HCT116 (cell line): ENCODE measurements at places on chromosomes 4 and X. TPM values are rescaled to one million over a fixed set of nuclear protein-coding genes. Genes with fewer than 3 reads are reported as not detected.

DNA sequence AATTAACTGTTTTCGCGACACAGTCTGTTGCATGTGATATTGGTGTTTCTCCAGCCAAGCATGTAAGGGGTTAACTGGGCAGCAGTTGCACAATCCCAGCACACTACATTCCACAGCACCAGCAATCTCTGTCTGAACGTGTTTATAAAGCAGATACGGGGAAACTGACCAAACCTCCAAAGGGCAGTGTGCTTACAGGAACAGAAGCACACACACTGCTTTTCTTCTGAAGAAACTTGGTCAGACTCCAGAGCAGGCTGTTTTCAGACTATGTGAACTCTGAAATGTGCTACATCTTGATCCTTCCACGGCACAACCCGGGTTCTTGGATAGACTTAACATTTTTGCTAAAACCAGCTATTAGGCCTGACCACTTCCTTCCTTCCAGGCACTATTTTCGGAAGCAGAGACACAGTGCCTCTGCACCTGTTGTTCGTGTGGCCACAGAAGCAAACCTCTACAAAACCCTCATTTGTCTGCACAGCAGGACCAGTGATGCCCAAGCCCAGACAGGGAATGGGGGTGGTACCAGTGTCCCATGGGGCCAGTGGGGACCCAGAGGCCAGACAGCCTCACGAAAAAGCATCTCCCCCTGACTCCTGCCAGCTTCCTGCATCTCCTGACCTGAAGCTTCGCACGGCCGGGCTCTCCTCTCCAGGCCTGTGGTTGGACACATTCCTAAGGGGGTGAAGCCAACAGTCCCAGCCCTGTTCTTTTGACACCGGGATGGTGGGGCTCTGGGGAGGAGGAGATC is 90.1 kb downstream of the IRF2 start:
- DNase-seq, result no peak

DNA sequence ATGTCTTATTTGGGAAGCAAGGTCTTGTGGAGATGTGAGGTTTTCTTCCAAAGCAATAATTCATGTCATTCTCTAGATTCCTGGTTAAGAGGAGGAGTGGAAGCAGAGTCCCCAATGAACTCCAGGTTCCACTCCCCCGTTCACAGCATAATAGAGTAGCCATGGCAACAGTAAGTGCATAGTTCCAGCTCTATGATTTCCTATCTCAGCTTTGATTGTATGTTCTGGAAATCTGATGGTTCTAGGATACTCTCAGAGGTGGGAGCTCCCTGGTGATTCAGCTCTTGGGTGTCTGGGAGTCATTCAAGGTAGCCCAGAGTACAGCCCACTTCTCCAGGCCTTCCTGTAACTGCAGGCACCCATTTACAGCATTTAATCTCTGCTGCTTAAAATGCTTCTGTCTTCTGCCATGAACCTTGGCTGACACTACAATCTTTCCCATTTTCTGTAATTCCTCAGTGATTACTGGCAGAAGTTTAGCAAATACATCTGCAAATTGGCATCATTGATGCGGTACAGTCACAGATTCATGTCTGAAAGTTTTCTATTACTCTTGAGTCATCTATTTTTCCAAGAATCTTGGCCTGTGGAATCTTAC is 242.0 kb downstream of the MAPK10 start:
- no peak for DNase-seq

DNA sequence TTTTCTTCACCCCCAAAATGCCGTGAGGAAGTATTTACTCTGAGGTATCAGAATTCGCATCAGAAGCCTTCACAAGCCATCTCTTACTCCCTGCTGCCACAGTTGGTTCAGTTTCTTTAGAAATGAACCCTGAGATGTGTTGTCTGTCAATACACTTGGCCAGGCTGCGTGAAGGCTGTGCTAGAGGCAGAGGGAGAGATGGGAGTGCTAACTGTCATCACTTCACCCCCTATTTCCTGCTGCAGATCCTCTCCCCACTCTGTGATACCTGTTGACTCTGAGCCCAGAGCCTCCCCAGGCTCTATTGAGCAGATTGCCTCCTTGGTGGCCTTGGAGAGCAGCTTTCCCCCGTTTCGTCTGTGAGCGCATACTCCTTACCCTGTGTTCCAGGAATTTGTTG is 34.8 kb downstream of the FHIP1A start:
- no peak for DNase-seq

DNA sequence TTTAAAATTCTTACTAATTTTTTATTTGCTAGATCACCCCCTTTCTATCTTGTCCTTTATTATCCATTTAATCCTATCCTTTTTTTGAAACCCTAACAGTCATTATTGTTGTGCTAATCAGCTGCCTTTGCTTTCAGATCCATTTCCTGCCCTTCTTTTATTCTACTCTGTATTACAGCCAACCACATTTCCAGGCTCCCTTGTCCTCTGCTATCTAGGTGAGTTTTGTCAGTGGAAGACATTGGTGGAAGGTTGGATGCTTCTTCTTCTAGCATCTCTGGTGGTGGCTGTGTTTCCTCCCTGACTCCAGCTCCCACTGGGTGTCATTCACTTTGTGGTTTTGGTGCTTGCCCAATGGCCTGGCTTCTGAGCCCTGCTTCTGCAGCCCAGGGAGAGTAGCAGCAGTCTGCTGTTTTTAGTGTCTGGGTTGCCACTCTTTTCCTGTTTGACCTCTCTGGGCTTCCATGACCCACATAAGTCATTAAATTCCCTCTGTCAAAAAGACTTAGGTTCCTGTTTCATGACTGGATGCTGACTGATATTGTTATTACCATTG is 225.2 kb upstream of the PGRMC2 start:
- DNase-seq, result no peak

DNA sequence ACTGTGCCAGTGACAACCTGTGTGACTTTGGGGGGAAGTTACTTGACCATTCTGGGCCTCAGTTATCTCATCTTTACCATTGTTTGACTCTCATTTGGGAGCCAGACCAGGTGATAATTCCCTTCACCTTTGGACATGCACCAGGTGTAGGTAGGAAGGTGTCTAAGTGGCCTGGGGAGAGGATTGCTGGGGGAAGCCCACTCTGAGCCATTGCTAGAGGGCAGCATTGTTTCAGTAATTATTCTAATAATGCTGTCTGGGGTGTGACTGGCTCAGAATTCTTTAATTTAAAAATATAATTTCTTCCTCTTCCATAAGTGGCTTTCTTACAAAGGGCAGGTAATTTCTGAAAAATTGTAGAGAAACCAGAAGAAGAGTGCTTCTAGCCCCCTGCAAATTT is 104.3 kb downstream of the RTL9 start:
- DNase-seq, result no peak

DNA sequence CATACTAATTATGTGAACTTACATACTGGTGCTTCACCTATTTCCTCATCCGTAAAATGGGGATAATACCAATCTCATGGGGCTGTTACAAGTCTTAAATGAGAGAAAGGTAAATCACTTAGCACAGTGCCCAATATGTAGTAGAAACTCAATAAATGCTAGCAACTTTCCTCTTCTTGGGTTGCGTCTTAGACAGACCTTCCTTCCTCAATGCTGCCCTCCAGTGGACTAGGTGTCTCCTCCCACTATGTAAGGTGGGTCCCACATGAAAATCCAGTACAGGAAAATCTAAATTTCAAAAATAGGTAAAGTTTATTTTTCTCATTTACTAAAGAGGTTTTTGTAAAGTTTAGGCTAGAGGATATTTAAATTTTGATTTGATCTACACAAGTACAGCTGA is 20.6 kb downstream of the ZDHHC9 start:
- DNase-seq, result no peak

DNA sequence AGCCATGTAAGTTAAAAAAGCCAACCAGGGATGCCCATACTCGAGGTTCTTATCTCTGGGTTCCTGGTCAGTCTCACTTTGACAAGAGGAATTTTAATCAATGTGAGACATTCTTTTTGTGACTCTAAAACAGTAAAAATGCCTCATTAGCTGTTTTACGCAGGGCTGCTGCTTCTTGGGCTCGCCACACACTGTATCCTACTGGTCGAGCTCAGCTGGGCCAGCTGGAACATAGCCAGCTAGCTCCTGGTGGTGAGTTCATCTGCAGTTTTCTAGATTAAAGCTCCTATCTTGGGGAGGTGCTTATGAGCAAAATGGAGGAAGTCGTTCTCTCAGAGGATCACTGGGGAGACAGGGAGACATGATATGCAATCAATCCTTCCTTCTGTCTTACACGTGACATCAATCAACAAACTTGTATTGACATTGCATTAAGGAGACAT is 55.9 kb upstream of the LEF1 start:
- DNase-seq, result no peak

GRCh38 chrX:153547195-153547594 is 29.8 kb downstream of the ATP2B3 start:
- no peak for DNase-seq

- DNase-seq, result no peak
Measured at GRCh38 chrX:44954562-44954961, 81.6 kb downstream of the KDM6A start.

DNA sequence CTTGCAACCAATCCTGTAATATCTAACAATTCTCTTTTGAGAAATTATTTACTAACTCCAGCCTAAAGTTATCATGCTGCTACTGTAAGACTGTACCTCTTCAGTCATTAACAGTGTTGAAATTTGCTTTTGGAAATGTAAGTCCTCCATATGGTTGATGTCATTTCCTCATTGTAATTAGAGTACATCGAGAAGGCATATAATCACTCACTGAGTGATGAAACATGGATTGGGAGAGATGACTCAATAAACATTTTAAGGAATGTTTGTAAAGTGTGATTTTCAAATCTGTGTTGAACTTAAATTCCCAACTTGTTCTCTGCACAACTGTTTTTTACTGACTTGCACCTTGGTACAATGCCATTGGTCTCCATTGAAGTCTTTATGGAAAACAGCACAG is 61.2 kb downstream of the HMGB2 start:
- no peak for DNase-seq

DNA sequence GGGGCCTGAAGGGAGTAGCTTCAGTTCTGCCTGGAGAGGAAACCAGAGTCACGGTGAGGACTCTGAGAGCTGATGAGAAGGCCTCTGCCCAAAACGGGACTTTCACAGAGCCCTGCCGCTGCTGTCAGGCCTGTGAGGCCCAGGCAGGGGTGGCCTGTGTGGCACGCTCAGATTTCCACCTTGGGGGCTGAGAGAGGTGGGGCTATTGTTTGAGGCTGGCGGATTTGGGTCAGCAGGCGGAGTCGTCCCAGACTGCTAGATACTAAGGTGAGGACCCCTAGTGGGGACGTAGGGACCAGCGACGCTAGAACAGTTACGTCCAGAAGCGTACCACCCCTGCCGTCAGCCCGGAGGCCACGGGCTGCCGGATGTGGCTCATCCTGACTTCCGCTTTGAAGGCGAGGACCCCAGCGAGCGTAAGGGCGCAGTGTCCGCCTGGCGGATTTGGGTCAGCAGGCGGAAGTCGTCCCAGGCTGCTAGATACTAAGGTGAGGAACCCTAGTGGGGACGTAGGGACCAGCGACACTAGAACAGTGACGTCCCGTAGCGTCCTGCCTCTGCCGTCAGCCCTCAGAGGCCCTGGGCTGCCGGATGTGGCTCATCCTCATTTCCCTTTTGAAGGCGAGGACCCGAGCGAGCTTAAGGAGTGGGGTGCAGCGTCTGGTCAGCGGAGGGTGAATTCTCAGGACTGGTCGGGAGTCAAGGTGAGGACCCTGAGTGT is at the start of gene MAGEB1:
MAGEB1 (plus strand) TSS at position 378 of the 721 bp plus-strand sequence. CDS start 3,348 bp downstream, outside the sequence.
- peak; percentile 4 for DNase-seq

GRCh38 chrX:106050054-106050453 is 11.5 kb upstream of the SERPINA7 start:
- DNase-seq, result no peak

GRCh38 chr4:62474802-62475201 is 1274.7 kb downstream of the ADGRL3 start:
- no peak for DNase-seq

The MGARP gene
- total RNA-seq, result 0.22 TPM

The HMGN5 gene
- 3.0 TPM for total RNA-seq

The APBB2 gene
- 72.5 TPM for total RNA-seq

The NAAA gene
- total RNA-seq, result 17.0 TPM

The DCX gene
- not detected for total RNA-seq

The ARHGAP10 gene
- 24.7 TPM for total RNA-seq
